Fibroblast of skin of abdomen (primary cell): ENCODE measurements at places on chromosomes 1 and 21.
A peak's percentile ranks its signal among the peaks of the same experiment; 100 is the strongest.

DNA sequence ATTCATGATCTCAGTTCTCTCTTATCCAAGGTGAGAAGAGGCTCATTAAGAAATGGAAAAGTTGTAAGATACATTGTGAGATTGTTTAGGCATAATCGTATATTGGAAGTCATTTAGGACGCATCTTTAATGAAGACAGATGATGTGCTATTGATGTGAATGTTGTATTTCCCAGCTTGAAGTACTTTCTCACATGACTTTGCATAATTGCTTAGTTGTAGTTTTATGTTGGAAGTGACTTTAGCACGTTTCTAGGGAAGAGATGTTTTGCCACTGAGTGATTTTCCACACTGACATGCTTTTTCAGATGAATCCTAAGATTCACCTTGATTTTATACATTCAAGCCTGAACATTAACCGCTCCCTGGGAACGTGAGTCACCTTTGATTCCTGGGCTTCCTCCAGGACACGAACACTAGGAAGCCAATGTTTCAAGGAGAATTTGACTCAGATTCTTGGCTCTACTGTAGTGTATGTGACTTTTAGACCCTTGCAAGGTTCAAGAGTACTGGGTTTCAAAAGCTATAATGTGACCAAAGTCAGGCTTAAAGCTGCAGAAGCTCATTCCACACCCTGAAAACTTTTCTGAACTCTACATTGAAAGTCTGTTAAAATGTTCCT, 27.9 kb downstream of the ANGEL2 start:
- peak; percentile 14 for DNase-seq

DNA sequence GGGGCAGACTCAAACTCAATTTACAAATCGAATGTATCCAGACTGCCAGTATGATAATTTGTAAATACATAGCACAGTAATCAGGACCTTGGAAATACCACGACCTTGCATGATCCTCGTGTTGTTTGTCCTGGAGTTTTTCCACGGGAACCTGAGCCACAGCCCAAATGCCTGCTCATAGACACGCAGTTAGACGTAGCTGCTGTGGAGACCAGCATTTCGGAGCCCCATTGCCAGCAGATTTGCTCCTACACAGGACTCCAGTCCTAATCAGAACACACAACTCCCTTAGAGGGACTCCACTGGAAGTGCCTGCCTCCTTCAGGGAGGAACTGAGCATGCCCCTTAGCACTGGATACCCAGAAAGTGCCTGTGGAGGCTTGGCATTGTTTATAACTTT, 163.2 kb downstream of the GALNT2 start:
- DNase-seq: no peak

- DNase-seq: no peak
Measured at GRCh38 chr1:164417016-164417704, 141.8 kb upstream of the PBX1 start.

- DNase-seq: peak; percentile 54
Measured at GRCh38 chr21:44820851-44821250, 3.0 kb upstream of the SUMO3 start.

DNA sequence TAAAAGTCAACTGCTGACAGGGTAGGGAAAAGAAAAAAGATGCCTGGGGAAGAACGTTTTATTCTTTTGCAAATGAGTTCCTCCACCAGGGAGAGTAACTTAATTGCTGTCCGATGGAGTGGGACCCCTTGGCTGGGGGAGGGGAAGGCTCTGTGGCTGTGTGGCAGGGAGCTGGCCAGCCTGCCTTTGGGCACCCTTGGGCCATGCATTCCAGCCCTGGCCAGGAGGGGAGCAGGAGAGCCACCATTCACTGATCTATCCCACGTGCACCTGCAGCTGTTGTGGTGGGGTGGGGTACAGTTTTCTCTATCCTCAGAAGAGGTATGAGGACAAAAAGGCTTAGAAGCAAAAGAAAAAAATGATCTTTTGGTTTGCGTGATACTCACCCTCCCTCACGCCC, 116.9 kb downstream of the KCNK1 start:
- DNase-seq: no peak

- DNase-seq: no peak
Measured at GRCh38 chr21:42691901-42692559, 38.6 kb downstream of the PDE9A start.

- DNase-seq: no peak
Measured at GRCh38 chr1:177872308-177872900, 97.5 kb downstream of the SEC16B start.

DNA sequence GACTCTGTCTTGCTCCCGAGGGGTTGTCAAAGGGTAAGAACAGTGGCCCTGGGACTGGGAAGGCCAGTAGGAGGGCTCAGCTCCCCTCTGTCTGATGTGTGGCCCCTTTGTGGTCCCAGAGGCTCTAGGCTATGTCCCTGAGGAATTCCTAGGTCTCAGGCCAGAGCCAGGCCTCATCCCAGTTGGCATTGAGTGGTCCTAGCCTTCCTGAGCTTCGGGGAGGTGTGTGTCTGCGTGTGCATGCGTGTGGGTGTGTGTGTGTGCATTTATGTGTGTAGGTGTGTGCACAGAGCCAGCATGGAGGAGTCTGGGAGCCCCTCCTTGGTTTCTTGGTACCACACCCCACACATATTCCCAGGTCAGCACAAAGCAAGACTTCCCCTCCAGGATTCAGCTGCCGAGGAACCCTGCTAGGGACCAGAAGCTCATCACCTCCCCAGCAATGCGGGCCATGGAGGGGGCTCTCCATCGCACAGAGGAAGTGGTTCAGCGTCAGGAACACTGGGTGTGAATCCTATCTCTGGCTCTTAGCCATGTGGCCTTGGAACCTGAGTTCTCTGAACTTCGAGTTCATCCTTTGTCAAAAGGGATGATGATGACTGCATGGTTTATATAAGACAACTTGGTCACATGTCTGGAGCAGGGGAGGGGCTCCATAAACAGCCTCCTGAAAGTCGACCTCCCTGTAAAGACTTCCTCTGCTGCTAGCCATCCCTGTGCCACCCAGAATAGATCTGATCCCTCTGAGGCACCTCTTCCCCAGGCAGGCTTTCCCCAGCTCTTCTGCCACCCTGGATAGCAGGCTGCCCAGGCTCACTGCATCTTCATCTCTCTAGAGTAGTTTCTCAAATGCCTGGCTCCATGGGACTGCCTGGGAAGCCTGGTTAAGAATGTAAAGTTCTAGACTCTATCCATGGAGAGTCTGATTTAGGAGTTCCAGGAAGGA, 8.3 kb upstream of the EPS8L3 start:
- DNase-seq: no peak

- DNase-seq: no peak
Measured at GRCh38 chr1:94309216-94309615, 71.8 kb upstream of the ARHGAP29 start.

DNA sequence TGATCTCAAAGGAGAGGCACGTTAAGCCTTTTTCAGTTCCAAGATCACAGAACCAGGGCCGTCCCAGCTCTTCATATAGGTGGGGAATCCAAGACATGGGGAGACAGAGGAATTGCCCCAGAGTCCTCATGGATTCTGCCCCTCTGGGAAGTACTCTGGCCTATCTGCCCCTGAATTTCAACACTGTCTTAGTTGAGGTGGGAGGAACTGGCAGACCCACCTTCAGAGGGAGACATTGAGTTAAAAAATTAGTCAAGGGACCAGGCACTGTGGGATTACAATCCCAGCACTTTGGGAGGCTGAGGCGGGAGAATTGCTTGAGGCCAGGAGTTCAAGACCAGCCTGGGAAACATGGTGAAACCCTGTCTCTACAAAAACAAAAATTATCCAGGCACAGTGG, 2.1 kb upstream of the KNCN start:
- DNase-seq: no peak

GRCh38 chr21:16821588-16821987, 691.3 kb upstream of the CXADR start:
- peak; percentile 20 for DNase-seq

DNA sequence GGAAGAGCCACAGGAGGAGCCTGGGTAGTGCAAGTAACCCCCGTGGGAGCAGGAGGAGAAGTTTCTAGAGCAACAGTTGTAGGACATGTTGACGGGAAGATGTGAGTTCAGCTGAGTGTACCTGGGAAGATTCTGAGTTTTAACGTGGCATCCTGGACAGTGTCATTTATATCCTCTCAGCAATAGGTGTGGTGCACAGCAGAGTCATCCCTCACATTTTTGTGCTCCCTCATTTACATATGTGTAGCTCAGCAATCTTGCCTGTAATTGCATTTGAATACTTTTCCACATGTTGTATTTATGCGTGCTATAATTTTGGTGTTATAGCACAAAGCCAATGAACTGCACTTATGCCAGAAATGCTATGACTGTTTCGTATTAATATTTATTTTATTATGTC, at the start of gene KRTAP13-3:
Gene KRTAP13-3 (minus strand): TSS at position 101 of the 400 bp plus-strand sequence. CDS start 14 bp downstream, at position 87.
- no peak for DNase-seq

DNA sequence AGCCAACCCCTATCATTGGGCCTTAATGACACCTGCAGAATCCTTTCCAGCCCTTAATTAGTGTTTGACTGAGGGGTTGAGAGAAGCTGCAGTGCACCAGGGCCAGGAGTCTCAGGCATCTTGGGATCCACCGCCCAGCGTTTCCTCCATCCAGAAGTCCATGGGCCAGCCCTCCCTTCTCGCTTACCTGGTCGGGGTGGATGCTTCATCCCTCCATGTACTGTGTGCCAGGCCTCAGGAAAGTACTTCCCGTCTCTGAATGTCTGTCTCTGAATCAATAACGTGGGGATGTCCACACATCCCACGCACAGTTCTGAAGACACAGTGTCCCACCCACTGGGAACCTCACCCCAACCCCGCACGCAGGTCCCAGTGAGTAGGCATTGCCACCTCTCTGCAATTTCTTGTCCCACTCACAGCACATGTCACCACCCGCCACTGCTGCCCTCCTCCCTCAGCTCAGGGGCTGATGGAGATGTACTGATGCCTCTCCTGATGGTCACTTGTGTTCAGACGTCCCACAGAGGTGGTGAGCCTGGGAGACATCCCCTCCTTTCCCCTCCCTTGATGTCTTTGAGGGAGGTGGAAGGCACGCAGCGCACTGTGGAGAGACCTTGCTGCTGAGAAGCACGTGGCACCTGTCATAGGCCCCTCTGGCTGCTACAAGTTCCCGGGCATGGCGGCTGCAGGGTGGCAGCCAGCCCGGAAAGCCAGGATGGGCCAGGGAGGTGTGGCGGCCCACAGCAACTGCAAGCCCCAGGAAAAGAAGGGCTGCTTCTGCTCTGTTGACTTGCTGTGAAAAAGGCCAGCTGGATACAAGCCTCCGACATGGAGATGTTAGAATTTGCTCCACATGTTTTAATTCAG, 29.4 kb upstream of the PRSS38 start:
- no peak for DNase-seq

GRCh38 chr1:178277793-178278530, 184.1 kb downstream of the RASAL2 start:
- DNase-seq: no peak

DNA sequence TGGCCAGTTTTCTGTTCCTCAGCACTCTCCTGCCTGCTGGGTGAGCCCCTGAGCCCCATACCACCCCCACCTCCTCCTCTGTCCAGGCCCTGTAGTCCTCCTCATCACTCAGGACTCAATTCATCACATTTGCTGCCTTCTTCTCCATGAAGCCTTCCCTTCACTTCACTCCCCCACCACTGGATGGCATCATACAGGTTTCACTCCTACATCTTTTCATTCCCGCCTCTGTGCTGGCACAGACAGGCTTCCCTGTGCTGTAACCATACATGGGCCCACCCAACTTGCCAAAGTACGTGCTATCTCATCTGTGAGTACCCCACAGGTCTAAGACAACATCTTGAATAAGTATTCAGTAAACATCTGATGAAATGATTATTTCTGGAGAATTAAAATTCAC, 56.9 kb downstream of the SLC45A1 start:
- peak; percentile 28 for DNase-seq

- DNase-seq: peak; percentile 42
Measured at GRCh38 chr1:12338823-12339222, 109.0 kb downstream of the VPS13D start.

DNA sequence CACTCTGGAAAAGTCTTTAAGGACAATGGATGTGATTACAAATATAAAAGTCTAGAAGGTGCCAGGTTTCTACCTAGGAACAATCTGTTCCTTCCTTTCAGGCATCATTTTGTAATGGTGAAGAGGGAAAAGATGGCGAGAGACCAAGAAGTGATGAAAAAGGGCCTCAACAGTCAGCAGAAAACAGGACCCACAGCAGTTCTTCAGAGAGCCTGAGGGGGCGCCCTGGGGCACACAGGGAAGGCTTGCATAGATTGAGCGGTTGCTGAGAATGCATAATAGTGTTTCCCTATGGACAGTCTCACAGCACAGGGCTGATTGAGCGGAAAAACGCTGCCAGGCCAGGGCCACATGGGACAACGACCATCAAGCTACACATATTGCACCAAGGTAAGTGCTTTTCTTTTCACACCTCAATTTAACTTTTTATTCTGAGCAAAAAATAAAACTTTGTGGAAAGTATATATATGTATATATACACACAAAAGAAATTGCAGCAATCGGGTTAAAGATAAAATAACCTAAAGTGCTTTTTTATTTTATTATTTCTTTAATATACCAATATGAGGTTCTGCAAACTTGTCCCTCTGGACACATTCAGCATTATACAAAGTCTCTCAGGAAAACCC, 3.1 kb upstream of the YRDC start:
- peak; percentile 79 for DNase-seq

GRCh38 chr1:83769072-83769471, 229.9 kb downstream of the TTLL7 start:
- DNase-seq: no peak

GRCh38 chr1:109356915-109357314, 40.8 kb downstream of the SORT1 start:
- DNase-seq: no peak

GRCh38 chr21:18058731-18059398, 185.8 kb upstream of the CHODL start:
- no peak for DNase-seq

DNA sequence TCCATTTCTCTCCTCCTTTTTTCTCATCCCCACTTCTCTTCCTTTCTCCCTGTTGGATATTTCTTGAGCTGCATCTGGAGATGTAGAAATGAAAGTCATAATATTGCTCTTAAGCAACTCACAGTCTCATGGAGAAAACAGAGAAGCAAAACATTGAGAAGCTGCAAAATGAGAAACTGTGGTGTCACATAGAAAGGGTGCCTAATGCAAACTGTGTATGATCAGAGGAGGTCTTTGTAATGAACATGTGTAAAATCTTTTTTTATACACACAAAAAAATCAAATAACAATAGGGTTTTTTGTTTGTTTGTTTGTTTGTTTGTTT, 11.8 kb upstream of the SLAMF7 start:
- DNase-seq: no peak
